Umbilical cord (tissue), 2 donors: ENCODE measurements at places on chromosomes 5 and 9. TPM values are rescaled to one million over a fixed set of nuclear protein-coding genes. Genes with fewer than 3 reads are reported as not detected.
A peak's percentile ranks its signal among the peaks of the same experiment; 100 is the strongest.

DNA sequence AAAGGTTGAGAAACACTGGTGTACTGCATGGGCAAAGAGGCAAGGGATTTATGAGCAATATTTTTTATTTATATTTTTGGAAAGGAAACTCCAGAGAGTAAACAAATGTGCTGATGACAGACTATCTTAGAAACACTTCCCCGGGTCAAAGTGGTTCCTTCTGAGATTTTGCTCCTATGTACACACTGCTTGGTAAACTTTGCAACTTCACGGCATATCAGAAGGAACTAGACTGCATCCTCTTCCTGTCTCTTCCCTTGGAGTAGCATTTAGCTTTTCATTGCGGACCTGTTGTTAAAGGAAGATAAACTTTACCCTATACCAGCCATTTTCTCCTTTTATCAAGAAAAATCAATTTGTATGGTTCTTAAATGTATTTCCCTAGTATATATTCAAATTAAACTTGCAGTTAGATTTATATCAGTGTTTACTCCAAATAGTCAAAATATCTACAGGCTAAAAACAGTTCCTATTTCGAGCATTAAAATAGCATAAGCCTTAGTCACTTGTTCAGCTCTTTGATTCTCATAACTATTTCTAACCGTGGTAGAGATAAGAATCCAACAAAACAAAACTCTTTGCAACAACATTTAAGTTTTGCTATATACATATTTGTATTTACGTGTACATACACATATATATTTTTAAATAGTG lies 48.0 kb upstream of the LRRC19 start:
- peak; percentile 37 for DNase-seq

DNA sequence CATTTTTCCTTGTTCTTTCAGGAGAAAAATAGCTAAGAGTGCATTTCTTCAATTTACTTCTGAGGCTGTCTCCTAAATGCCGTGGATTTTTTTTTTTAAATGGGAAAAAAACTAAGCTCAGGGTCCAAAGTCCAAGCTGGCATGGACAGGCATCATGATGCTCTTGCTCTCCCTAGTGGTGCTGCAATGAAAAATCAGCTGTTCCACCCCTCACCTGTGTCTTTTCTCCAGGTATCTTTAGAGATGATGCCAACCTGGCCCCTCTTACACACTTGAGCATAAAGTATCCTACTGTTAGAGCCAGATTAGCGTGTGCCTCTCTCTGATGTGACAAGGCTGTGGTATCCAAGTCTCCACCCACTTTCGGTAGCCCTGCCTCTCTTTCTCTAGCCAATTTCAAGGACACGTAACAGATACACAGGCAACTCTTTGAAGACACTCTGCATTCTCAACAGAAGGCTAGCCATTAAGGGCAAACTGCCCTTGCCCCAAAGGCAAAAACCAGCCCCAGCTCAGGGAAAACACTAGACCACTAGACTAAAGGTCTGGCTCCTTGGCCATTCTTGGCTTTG lies 208.8 kb downstream of the SAXO1 start:
- no peak for DNase-seq

- no peak for DNase-seq
Observed at GRCh38 chr9:87490907-87491306, 6.8 kb upstream of the DAPK1 start.

DNA sequence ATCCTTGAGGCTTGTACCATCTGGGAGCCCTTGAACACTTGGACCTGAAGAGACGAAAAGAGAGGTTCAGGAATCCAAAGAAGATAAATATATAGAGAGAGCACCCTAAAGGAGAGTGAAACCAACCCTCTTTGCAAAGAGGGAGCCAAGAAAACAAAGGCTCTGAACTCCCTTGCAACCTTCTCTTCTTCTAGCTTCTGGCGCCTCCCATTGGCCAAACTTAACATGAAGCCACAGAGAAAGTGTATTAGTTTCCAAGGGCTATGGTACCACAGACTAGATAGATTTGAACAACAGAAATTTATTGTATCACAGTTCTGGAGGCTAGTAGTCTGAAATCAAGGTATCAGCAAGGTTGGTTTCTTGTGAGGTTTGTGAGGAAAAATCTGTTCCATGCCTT lies 175.1 kb downstream of the HCN1 start:
- DNase-seq, result peak; percentile 21

- no peak for DNase-seq
Observed at GRCh38 chr5:87081016-87081415, 186.7 kb upstream of the RASA1 start.

DNA sequence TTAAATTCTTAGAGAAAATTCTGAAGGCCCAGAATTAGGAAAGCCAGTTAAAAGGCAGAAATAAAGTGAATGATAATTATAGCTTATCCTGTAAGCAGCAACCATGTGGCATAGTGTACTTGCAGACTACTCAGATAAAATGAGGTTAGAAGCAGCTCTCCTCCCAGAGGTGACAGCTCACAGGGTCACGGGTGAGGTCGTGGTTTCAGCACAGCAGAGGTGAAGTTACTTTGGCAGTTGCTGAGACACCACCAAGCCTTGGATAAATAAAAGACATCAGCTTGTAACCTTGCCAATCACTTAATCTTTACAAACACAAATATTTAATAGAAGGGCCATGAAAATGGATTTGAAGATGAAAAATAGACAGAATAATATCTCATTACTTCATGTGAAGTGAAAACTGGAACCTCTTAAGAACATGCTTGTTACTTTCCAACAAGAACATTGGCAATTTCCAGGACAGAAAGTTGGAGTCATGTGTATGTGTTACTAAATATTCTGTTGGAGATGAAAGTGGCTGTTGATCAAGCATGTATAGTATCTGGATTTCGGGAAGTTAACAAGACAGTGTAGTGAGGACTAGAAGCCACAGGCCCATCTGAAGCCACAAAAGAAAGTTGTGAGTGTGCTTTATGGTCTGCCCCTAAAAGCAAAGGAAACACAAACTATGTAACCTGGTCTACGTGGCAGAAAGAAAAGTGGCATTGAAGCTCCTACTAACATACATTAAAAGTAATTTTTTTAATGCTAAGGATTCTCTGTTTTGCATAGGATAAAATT lies 134.4 kb downstream of the ERCC6L2 start:
- DNase-seq, result no peak

- peak; percentile 95 for DNase-seq
Observed at GRCh38 chr9:84891924-84892323, 222.4 kb downstream of the NTRK2 start.

DNA sequence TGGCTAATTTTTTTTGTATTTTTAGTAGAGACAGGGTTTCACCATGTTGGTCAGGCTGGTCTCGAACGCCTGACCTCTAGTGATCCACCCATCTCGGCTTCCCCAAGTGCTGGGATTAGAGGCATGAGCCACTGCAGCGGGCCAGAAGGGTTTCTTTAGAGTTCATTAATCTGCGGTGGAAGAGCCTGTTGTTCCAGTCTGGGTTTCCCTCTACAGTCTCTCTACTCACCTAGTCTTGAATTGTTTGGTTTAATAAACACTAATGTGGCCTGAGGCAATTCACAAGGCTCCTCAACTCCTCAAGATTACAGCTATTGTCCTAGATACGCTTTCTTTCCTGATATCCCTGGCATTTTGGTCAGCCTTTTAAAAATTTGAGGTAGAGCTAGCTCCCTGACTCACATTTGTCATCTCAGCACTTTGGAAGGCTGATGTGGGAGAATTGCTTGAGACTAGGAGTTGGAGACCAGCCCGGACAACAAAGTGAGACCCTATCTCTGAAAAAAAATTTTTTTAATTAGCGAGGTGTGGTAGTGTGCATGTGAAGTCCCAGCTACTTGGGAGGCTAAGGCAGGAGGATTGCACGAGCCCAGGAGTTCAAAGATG lies 4.6 kb upstream of the SAR1B start:
- peak; percentile 47 for DNase-seq

DNA sequence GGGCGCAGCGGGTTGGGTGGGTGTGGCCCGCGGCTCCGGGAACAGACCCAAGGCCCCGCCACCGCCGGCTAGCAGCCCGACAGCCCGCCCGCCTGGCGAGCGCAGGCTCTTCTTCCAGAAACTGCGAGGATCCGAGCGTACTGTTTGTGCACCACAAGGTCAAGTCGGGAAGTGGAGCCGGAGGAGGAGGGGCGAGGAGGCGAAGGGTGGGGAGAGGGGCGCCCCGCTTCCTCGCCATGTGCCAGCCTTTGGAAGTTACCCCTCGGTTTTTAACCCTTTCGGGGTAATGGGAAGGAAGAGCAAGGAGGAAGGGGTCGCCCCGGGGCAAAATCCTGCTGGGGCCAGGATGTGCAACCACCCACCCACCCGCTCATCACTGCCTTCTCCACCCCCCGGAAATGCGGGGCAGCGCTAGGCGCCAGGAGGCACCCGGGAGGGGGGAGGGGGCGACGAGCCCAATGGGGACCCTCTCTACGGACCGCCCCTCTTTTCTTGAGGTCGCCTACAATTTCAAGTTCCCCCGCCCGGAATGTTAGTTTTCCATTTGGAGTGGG lies 1.1 kb upstream of the JADE2 start:
- peak; percentile 88 for DNase-seq

- DNase-seq, result no peak
Observed at GRCh38 chr9:122820490-122820845, 7.9 kb downstream of the PDCL start.

The TUSC1 gene
- total RNA-seq, result 20.7 TPM

The SPATA31C1 gene
- total RNA-seq, result 1.2 TPM

The ARHGEF39 gene
- 5.5 TPM for total RNA-seq

The ATOSB gene
- total RNA-seq, result 10.8 TPM

The MACIR gene
- total RNA-seq, result 32.0 TPM
